ENCODE measurements at places on chromosomes 3 and 15.

DNA sequence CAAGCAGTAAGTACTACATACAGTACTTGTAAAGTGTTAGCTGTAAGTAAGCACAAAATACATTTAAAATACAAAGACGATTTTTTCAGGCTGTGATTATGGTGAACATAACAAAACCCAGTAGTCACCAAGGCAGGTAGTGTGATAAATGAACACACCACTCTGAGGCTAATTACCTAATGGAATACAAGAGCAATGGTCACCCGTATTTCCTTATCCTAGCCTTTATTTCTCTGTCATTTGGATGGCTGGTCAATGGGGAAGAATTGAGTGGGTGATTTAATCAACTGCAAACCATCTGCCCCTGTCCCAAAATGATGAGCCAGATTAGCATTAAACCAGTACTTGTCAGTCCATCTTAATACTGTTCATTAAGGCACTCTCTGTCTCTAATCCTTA, 89.2 kb upstream of the CGNL1 start:
- DNase-seq, result no peak

DNA sequence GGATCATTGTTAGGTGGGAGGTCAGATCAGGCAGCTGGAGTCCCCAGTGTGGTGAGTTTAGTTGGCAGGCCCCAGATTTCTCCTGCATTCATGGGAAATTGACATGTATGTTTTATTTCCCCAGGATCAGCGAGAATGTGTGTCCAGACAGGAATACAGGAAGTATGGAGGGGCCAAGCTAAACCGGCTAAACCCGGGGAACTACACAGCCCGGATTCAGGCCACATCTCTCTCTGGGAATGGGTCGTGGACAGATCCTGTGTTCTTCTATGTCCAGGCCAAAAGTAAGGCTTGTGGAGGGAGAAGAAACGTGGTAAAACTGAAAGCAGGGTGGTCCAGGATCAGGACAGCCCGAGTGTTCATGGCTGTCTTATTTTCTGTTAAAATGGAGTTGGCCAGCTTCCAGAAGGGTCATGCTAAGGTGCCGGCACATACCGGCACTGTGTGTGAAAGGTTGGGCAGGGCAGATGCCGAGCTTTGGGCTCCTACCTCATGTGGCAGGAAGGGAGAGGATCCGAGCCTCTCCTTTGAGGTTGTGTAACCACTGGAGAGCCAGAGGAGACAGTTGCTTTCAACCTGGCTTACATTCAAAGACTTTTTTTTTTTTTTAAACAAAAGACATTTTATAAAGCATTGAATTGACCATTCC, 83.1 kb downstream of the PGPEP1L start:
- no peak for DNase-seq

GRCh38 chr15:33581032-33581431, 270.3 kb downstream of the RYR3 start:
- DNase-seq, result no peak

DNA sequence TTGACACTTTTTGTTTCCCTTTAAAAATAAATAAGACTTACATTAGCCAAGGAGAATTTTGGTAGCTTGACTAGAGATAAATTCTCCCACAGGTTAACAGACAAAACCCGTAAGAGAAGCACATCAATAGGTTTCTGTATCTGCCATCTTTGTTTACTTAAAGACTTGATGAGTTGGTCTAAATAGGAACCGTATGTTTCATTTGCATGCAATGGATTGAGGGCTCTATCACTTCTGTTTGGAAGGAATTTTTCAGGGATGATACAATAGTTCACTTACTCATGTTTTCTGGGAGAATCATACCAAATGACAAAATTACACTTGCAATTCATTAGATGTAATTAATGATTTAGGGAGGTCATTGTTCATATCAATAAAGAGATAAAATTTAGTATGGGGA, 631.5 kb upstream of the NR2F2 start:
- DNase-seq, result no peak

- no peak for DNase-seq
Measured at GRCh38 chr3:34178415-34178814, 380.0 kb downstream of the PDCD6IP start.

DNA sequence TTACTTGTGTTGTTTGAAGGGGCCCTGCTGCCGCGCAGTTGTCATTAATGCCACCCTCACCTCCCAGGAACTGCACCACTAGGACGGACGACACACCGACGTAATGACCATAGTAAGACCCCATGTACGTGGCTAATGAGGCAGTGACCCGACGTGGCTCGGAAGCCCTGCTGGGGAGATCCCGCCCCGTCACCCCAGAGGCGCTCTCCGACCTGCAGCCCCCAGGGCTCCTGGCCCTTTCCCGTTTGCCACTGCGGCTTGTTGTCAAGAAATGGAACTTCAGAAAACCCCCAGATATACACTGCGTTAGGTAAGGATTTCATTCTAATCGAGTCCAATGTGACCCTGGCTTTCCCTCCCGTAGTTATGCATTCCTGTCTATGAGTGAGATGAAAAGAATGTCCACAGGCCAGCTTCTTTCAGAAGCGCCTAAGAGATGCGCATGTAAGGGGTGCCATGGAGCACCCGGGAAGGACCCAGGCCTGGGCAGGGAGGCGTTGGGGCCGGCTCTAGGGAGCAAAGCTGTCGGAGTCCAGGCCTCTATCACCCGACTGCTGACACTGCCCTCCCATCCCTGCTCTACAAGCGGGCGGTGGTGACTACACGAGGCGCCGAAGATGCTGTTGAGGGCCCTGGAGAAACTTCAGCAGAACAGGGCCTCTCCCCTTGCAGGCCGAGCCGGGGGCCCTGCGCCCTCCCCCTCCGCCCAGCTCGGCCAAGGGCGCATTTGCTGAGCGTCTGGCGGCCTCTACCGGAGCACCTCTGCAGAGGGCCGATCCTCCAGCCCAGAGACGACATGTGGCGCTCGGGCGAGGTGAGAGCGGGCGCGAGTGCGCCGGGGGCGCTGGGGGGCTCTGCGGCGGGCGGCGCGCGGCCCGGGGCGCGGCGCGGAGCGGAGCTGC, at the start of gene GABRA5:
TSS of gene GABRA5 (plus strand) at position 765 of the 902 bp plus-strand sequence. CDS start 2,187 bp downstream, outside the sequence.
- DNase-seq, result no peak

GRCh38 chr3:12235691-12236090, 53.2 kb upstream of the PPARG start:
- no peak for DNase-seq

- peak; percentile 11 for DNase-seq
Measured at GRCh38 chr3:132432639-132433038, 15.3 kb downstream of the DNAJC13 start.

- DNase-seq, result no peak
Measured at GRCh38 chr3:18436213-18436612, 11.1 kb upstream of the SATB1 start.

DNA sequence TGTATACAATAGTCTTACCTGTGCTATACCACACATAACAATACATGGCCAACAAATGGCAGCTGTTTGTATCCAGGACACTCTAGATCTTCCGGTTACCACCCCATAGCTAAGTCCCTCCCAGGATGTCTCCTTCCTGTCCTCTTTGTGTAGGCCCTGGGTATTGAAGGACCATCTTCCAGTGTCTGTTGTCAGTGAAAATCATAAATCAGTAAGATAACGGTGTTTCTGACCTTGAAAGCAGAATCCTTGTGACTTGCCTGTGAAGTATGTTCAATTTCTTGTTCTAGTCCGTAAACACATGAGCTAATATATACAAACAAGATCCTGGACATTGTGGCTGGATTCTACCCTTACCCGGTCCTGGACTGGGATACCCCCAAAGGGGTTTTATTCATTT, 462.8 kb downstream of the NTRK3 start:
- DNase-seq, result no peak

- no peak for DNase-seq
Measured at GRCh38 chr3:106880206-106880605, 497.0 kb upstream of the CCDC54 start.

GRCh38 chr3:140164922-140165590, 230.1 kb downstream of the CLSTN2 start:
- DNase-seq, result no peak

DNA sequence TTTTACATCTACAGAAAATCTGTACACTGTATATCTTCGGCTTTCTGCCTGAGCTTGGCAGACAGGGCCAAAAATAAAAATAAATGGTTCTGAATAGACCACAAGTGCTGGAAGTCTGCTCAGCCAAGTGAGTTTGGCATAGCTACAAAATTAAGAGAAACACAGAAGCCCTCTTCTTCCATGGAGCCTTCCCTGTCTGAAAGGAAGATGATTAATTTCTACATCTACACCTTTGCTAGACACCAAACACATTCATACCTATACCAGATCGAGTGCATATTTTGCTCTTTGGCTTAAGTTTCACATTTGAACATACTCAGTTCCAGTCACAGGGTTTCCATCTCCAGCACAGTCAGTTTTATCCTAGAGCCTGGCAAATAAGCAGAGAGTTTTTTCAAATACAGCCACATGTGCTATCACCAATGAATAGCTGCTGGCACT, 224.6 kb downstream of the GREM1 start:
- DNase-seq, result no peak

DNA sequence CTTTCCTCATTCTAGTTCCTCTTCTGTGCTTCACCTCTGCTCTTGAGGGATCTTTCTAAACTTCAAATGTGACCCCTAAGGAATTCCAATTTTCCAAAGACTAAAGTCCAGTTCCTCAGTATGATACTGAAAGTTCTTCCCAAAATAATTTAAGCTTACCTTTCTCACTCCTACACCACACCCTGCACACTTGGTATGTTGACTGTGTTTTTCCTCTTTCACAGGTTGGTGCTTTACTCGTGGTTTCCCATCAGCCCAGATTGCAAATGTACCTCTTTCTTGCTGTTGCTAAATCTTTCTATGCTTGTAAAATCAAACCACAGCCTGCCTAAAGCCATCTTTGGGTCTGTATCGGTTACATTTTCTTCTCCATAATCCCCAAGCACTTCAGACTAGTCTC, 30.5 kb upstream of the CLDN16 start:
- no peak for DNase-seq

- no peak for DNase-seq
Measured at GRCh38 chr15:45088801-45089711, 24.9 kb downstream of the DUOX2 start.

DNA sequence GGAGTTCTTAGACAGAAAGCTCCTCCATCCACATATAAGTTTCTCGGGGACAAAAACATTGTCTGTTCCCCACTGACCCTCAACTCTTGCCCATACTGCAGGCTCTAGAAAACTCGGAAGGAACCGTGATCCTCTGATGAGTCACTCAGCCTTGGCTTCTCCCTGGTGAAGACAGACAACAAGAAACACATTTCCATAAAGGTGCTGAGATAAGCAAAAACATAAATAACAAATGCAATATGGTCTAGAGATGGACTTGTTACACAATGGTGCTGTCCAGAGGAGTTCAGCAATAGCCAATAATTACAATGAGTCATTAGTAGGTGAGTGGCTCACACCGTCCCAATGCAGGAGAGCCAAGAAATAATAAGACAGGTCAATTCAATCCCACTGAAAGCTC, 43.7 kb downstream of the MAGI1 start:
- no peak for DNase-seq

DNA sequence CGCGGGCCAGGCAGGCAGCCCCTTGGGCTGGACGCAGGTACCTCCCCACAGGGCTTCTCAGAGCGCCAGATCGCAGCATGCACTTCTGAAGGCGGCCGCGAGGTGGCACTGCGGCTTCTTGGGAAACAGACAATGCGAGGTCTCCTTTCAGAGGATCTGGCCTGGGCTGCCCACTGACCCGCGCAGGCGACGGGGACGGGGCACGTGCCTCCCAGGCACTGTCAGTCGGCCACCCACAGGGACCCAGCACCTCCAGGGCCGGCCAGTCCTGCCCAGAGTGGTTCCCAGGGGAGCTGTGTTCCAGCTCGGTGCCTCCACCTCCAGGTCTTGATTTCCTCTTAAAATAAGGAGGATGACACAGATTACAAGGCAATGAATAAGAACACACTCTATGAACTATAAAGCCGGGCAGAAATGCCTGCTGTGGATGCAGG, 24.4 kb upstream of the TXNRD3 start:
- peak; percentile 74 for DNase-seq

DNA sequence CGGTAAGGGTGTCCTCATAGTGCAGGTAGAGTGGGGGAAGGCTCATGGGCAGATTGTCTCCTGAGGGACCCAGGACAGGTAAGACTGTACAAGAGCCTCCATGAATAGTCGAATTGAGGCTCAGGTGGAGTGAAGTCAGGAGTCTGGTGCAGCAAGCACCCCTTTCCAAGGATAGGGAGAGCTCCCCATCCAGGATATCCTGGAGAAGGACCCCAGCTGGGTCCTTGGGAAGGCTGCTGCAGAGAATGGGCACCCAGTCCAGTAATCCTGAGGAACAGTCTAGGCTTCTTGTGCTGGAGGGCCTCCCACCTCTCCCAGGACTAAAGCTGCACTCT, 592 bp downstream of the DUOXA2 start:
- DNase-seq, result no peak

DNA sequence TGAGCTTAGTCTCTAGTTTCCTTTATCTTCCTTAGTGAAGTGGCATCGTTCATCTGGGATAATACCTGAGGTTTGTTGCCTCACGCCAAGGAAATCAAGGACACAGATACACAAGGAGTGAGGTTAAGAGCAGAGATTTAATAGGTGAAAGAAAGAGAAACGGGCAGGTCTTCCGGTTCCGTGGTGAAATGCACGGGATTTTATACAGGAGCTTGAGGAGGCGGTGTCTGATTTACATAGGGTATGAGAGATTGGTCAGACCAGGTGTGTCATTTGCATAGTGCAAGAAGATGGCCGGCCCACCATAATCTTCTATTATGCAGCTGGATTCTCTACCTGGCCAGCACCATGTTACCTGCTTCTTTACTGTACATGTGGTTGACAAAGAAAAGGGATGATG, 17.2 kb downstream of the ARRDC4 start:
- DNase-seq, result no peak

DNA sequence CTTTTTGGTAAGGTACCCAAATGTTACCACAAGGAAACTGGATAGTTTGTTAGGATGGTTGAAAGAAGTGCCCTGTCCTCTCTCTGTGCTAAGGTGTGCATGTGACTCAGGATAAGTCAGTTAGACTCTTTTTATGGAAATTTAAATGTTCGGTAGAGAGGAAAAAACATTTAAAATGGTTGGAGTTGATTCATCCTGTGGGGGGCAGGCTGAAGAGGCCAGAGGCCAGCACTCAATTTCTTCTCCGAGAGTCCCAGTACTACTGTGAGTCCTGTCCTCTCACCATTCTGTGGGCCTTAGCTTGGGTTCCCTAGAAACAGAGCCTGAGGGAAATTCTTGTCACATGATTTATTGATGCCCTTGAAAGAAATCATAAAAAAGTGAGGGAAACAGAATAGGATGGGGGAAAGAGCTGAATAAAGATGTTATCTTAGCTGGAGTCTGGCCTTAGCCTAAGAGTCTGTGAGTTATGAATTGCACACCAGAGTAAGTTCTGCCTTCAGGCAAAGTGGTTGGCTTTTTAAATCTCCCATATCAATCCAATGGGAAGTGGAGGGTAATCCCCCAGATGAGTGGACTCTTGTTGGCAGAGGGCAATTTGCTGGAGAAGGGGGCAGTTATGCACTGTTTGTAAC, 106.5 kb upstream of the GALNT15 start:
- DNase-seq, result no peak

GRCh38 chr3:54917174-54917573, 10.7 kb downstream of the LRTM1 start:
- no peak for DNase-seq

- no peak for DNase-seq
Measured at GRCh38 chr15:73624530-73624929, 8.7 kb downstream of the NPTN start.

All from CD4-positive, alpha-beta T cell treated with Interleukin-1 beta for 1 hour (primary cell).